ENCODE measurements at places on chromosomes 12 and 14. TPM values are rescaled to one million over a fixed set of nuclear protein-coding genes. Genes with fewer than 3 reads are reported as not detected.

HOXC9 gene
- total RNA-seq = not detected

DNA sequence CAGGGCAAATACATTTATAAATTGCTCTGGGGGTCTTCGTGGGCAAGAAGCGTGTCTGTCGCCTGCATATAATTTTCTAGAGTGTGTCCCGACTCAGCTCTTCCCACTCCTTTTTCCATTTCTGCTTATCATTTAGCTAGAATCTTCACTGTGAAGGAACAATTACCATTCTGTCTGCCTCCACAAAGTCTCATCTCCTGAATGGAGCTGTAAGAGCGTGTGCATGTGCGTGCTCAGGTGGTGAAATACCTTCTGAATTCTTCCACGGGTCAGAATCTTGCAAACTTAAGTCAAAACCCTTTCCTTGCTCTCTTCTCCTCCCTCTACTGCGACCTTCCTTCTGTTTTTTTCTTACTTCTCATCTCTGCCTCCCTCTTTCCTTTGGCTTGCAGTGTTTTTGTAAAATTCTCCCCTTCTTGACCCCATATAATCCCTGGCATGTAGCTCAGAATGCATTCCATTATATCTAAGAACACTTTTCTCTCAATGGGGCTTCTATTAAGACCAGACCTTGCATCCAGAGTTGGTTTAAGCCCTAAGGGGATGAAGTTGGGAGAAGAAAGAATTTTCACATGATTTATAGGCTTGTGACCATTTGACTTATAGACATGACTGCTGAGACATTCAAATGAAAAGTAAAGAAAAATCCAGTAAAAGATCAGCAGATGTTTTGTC lies 25.0 kb upstream of the GSG1 start:
- no peak for DNase-seq

DNA sequence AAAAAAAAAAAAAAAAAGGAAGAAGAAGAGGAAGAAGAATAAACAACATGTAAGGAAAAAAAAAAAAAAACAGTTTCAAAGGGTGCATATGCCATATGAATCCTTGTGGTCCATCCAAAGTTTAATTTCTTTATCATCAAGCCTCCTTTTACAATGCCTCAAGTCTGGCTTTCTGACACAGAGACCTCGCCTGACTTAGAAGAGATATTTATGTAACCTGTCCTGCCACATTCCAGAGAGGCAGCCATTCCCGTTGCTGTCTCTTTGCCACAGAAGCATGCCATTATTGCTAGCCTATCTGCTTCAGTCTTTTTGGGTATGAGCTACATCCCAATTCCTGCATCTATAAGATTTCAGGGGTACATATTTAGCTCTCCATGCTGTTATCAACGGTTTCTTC lies 596.7 kb upstream of the ATP2B1 start:
- no peak for DNase-seq

- DNase-seq = no peak
These were observed 2.0 kb upstream of the STON2 start for GRCh38 chr14:81402123-81402495.

GRCh38 chr12:55716582-55716957 lies 724 bp downstream of the BLOC1S1 start:
- no peak for DNase-seq
